Heart right ventricle (tissue), 16 donors: ENCODE measurements at places on chromosomes 16 and 17. TPM values are rescaled to one million over a fixed set of nuclear protein-coding genes. Genes with fewer than 3 reads are reported as not detected.

- DNase-seq = peak; percentile 89
Measured at GRCh38 chr17:29589524-29590410, at the start of gene GIT1. TSS of gene GIT1 (minus strand) at chr17:29589648. CDS start at chr17:29589378, 270 bp downstream.

DNA sequence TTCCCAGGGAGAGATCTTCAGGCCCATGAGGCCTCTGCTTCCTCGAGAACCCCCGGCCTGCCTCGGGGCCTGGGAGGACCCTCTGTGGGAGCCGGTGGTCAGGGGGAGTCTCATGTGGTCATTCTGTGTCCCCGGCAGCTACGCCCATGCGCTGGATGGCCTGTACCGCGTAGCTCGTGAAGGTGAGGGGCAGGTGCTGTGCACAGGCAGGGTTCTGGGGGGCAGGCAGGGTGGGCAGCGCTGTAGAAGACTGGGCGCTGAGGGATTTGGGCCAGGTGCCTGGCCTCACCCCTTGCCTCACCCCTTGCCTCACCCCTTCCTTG, 4.6 kb downstream of the SLC25A10 start:
- DNase-seq = no peak

- DNase-seq = peak; percentile 51
Measured at GRCh38 chr16:72989579-72990551, 58.1 kb downstream of the ZFHX3 start.

GRCh38 chr16:13883881-13884280, 36.1 kb upstream of the ERCC4 start:
- no peak for DNase-seq

GRCh38 chr17:20775331-20775730, 195.8 kb downstream of the CDRT15L2 start:
- DNase-seq = no peak

DNA sequence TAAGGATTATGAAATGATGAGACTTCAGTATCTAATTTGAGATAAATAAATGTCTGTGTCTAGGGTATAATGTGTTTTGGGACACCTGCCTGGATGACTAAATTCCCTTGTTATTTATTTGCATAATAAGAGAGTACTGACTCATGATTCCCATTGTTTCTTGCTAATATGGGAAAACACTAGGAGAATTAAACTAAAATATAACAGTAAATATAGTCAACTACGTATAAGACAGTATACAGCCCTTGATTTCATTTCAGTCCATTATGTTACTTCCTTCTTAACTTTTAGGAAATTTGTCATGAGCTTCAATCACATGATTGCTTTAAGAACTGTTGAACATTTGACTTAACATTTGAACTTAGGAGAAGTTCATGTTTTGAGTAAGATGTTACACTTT, 62.4 kb downstream of the VMP1 start:
- DNase-seq = no peak

- no peak for DNase-seq
Measured at GRCh38 chr16:84461029-84461412, 43.4 kb downstream of the MEAK7 start.

The RNU2-1 gene
- 802 TPM for total RNA-seq
